ENCODE measurements at places on chromosomes 7 and 10.

- DNase-seq: no peak
Measured at GRCh38 chr10:98316661-98317060, 48.7 kb upstream of the LOXL4 start.

GRCh38 chr10:28593811-28594210, 60.9 kb downstream of the WAC start:
- DNase-seq: no peak

DNA sequence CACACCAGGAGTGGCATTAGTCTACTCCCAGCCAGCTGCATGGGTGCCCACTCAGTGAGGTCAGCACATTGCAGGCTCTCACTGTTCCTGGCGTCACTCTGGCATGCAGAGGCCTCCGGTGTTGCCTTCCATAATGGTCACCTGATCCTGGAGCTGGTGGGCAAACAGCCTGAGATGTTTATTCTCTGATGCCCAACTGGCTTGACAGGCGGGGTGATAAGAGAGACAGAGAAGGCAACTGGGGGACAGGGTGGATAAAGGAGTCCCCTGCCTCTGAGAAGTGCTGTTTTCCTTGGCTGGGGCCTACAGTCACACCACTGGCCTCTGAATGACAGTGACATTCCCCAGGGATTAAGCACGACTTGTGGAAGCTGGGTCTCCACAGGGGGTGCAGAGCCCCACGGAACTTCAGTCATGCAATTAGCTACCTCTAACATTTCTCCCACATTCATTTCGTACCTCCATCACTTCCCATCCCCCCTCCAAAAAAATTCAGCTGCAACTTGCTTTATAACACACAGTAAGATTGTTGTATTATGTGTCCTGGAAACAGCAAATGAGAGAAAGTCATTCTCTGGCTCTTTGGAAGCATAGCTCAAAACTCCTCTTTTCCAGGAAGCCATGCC, 7.1 kb upstream of the RBM20 start:
- no peak for DNase-seq

DNA sequence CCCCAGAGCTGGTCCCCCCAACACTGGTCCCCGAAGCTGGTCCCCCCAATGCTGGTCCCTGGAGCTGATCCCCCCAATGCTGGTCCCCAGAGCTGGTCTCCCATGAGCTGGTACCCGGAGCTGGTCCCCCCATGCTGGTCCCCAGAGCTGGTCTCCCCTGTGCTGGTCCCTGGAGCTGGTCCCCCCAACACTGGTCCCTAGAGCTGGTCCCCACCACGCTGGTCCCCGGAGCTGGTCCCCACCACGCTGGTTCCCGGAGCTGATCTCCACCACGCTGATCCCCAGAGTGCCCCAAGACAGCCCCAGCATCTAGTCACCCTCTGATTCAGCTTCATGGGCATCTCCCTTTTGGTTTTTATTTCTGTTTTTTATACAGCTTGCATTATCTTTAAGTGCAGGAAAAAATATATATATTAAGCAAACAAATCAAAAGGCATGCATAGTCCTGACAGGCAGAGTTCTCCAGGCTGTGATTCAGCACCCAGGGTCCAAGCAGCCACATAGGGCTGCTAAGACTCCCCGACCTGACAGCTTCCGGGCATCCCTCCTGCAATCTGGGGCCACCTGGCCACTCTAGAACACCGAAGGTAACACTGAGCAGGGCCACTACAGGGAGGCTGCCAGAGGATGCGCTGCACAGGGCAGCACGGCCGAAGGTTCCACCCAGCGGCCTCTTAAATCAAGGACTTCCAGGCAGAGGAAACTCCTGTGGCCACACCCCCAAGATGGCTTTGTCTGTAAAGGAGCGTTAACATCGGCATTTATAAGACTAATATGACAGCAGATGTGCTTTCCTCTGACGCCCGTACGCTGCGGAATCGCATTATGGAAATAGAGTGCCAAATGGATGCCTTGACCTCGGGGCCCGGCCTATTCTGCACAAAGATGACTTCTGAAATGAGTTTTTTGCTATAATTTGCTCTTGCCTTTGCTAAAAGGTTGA, 215.0 kb downstream of the PTPRN2 start:
- DNase-seq: no peak

- no peak for DNase-seq
Measured at GRCh38 chr7:70372768-70373515, 759.0 kb upstream of the GALNT17 start.

DNA sequence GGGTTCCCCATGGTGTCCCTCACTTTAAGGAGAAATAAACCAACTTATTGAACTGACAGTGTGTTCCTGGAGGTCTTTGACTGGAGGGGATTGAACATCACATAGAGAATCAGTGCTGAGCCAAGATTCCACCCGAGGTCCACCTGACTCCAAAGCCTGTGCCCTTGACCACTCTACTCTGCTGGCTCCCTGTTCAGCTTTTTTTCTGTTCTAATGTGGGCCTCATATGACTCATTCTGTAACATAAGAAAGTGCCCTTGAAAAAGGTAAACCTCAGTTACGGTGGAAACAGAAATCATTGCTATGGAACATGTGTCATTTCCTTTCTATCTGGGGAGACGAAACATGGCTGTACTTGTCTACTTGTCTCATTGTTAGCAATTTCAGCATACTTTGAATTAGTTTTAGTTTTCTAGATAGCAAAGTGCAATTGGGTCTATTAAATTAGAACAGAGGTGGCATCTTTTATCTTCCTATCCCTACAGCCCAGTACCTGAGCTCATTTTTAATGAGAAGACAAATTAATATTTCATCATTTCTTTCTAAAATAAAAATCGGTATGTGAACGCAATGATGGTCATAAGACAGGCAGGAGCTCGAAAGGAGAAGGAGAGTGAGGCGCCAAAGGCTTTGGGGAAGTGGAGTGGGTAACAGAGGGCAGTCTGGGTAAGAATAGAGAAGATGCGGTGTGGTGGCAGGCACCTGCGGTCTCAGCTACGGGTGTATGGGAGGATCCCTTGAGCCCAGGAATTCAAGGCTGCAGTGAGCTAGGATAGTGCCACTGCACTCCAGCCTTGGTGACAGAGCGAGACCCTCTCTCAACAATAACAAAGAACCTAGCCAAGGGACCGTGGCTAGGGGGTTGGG, 1.5 kb downstream of the GSDME start:
- no peak for DNase-seq

DNA sequence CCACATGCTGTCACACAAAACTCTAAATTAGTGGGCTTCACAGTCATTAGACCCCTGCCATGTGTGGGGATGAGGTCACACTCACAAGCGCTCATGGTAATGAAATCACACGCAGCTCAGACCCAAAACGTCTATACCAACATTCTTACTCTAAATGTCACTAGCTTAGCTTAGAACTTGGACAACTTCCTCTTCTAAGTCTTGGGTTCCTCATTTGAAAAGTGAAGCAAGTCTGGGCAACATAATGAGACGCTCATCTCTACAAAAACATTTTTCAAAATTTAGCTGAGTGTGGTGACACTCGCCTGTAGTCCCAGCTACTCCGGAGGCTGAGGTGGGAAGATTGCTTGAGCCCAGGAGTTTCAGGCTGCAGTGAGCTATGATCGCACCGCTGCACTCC, 92.7 kb upstream of the MACROH2A2 start:
- no peak for DNase-seq

GRCh38 chr7:39603924-39604323, 19.4 kb upstream of the RALA start:
- no peak for DNase-seq

DNA sequence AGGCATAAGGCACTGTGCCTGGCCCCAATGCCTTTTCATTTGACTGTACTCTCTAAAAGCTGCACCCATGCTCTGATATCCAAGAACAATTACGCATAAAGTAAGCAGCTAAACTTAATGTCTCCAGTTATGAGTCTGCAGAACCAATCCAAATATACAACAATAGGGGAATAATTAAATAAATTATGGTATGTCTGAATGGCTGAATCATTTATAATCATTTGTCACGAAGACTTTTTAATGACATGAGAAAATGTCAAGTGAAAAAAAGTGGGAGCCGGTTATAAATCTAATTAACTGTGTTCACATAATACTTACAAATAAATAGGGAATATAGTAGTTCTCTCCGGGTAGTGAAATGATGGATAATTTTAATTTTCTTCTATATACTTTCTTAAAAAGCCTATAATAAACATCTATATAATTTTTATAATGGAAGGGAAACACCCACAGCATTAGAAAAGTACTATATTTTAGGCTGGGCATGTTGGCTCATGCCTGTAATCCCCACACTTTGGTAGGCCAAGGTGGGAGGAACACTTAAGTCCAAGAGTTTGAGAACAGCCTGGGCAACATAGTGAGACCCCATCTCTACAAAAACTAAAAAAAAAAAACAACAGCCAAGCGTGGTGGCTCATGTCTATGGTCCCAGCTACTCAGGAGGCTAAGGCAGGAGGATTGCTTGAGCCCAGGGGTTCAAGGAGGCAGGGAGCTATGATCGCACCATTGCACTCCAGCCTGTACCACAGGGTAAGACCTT, 14.2 kb downstream of the SLC37A3 start:
- no peak for DNase-seq

- no peak for DNase-seq
Measured at GRCh38 chr7:51142741-51143385, 173.7 kb downstream of the COBL start.

GRCh38 chr7:111071556-111071955, 19.4 kb upstream of the LRRN3 start:
- no peak for DNase-seq

DNA sequence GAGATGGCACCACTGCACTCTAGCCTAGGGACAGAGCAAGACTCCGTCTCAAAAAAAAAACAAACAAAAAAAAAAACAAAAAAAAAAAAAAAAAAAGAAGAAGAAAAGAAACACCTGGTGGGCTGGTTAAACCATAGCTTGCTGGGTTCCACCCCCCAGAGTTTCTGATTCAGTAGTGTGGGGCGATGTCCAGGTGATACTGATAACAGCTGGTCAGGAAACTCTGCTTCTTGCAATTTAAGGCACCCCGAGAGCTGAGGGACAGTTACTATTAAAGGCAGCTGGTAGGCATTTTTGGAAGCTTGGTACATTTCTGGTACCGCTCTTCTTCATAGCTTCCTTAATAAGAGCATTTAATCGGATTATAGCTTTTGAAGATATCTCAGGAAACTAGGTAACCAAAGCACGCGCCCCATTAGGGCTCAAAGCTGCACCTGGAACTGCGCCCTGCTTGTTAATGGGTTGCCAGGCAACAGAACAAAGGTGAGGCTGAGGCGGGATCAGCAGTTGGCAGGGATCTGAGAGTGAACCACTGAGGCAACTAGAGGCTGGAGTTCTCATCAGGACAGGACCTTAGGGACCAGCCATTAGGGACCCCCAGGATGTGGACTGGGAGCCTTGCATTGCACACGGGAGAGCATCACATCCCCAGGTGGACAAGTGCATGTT, 6.5 kb upstream of the SDK1 start:
- DNase-seq: no peak

- DNase-seq: no peak
Measured at GRCh38 chr7:22087861-22088260, 142.2 kb upstream of the CDCA7L start.

DNA sequence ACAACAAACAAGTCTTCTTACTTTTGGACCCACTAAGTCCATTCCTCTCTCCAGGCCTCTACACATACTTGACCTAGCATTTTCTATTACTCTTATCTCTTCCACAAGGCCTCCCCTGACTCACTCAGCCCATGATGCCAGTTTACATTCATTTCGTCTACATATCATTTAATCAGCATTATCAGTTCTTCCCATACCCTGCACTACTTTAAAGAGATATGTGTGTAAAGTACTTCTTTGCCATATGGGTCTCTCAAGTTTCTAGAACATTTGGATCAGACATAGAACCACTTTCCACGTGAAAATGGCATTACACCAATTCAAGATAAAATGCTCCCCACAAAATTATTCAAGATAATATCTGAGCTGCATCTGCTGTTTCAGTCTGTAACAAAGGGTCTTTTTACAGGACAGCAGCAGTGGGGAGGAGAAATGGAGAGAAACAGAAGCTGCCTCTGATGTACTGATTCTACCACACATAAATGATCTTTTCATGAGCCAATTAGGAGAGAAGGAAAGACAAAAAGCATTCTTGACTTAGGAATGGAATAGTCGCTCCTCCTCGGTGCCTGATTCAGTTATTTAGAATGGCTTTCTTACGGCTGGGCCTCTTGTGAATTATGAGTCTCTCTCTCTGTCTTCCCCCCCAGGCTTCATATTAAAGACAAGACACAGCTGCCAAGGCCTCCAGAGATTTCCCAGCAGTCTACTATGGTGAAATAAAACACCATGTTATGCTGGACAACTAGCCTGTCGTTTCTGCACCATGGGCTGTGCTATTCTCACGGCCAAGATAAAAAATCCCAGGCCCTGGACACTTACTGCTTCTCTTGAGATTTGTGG, 46.9 kb upstream of the SEPTIN7 start:
- no peak for DNase-seq

GRCh38 chr7:24842449-24843241, 85.4 kb upstream of the GSDME start:
- no peak for DNase-seq

- DNase-seq: no peak
Measured at GRCh38 chr10:127972751-127973357, 66.0 kb downstream of the PTPRE start.

DNA sequence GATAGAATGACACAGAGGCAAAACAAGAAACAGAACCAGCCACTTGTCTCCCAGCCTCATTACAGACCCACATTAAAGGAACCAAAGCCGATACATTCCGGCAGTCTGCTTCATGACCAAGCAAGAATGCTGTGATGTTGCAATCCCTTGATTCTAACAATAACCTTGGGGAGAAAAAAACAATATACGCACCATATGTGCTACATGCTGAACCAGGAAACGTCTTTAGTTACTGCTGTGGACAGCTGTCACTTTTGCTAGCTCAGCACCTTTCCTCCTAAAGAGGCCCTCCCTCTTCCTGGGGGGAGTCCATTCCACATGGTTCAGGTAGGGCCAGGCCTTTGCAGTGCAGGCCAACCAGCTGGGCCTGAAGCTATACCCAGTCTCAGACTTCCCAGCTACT, 79.1 kb downstream of the PRTFDC1 start:
- DNase-seq: peak; percentile 8

DNA sequence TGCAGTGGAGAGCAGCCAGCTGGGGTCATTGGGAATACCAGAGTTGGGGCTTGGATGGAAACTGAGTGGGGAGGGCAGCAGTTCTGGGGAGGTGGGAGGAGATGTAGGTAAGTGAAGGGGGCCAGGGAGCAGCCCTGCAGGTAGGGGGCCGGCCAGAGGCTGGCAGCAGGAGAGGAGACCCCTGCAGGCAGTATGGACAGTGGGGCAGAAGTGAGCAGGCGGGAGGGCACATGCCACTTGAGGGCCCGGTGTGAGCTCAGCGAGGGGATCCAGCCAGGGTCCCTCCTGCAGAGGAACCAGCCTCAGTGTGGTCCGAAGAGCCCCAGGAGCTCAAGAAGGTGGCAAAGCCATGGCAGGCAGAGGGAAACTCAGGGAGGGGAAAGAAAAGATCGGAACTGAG, 75.4 kb downstream of the WDR11 start:
- no peak for DNase-seq

- peak; percentile 69 for DNase-seq
Measured at GRCh38 chr10:122298598-122299301, 27.7 kb downstream of the BTBD16 start.
